Activated CD4-positive, alpha-beta T cell treated with anti-CD3 and anti-CD28 coated beads for 48 hours (primary cell): ENCODE measurements at places on chromosomes 7 and 10.

- DNase-seq = no peak
Observed at GRCh38 chr10:6416892-6417512, 163.1 kb downstream of the PRKCQ start.

DNA sequence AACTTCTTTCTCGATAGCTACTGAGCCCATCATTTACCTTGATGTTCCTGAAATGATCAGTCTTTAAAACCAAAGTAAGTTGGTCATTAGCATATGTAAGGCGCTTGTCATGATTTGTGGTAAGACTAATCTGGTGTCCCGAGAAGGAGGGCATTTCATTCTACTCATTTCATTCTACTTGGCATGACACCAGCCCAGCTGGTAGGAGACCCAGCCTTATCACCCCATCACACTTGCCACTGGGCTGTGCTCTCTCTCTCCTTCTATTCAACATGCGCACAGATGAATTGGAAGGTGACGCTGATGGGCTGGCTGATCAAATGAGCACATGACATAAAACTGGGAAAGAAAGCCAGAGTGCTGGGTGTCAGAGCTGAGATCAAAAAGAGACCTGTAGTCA is 65.7 kb downstream of the CRTAC1 start:
- no peak for DNase-seq

DNA sequence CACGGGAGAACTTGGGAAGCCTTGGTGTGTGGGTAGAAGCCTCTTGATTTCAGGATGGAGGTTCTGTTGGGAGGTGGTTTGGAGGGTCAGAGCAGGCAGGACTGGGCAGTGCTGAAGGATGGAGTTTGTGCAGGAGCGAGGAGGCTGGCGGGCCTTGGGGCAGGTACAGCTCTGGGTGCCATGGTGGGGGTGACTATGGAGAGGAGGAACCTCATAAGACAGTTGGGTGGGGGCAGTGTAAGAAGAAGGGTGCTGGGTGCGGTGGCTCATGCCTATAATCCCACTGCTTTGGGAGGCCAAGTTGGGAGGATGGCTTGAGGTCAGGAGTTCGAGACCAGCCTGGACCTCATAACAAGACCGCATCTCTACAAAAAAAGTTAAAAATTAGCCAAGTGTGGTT is 54.7 kb upstream of the GTF2IRD1 start:
- DNase-seq = no peak

GRCh38 chr10:69817078-69817581 is 15.4 kb downstream of the COL13A1 start:
- no peak for DNase-seq

DNA sequence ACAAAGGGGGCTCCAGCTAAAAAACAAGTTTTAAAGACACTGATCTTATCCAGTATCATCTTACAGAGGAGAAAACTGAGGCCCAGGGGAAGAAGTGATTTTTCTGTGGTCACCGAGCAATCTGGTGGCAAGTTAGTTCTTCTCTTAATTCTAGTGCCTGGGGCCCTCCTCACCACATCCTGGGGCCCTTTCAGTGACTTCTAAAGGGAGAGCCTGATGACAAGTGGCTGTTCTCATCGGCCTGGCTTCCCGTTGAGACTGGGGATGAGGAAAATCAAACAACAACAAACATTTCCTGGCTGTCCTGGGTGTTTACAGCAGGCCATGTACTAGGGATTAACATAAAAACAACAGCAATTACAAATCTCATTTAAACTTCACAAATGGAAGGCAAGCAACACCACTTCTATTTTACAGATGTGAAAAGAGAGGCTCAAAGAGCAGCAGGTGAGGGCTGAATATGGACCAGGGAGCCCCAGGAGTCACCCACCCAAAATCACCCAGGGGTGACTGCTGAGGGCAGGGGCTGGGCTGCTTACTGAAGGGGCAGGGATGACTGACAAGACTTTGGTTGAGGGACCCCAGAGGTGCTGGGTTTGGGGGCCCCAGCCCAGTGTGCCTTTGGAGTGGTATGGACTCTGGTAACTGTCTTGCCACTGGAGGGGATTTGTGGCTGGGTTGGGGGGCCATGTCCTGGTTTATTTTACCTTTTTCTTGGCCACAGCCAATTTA is 24.7 kb upstream of the MTPAP start:
- peak; percentile 40 for DNase-seq

DNA sequence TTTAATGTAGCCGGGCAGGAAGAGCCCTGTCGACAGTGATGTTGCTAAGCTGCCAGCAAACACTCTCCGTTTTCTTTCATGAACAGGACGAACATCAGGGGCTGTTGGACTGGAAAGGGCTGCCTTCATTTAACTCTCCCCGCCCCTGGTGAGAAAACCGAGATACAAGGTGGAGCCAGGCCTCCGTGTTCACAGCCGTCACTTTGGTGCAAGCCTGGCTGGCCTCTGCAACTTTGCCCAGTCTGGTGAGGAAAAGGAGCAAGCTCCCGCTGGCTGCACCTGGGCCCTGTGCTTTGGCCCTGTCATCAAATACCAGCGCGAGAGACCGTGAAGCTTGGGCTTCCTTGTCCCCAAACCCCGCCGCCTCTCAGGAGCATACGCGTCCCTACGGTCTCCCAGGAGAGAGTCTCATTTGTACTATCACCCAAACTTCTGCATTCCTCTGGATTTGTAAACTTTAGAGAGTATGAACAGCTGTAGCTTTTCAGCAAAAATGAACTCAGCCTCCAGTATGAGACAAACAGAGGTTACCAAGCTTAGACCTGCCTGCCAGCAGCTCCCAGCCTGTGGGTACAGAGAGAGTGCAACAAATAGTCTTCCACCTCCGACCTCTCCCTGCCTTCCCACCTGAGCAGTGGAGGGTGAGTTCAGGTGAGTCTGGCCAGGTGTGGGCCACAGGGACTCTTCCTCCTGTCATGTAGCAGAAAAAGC is 445.3 kb upstream of the MGMT start:
- DNase-seq = no peak

GRCh38 chr10:43224321-43224720 is 42.5 kb downstream of the RASGEF1A start:
- DNase-seq = no peak

DNA sequence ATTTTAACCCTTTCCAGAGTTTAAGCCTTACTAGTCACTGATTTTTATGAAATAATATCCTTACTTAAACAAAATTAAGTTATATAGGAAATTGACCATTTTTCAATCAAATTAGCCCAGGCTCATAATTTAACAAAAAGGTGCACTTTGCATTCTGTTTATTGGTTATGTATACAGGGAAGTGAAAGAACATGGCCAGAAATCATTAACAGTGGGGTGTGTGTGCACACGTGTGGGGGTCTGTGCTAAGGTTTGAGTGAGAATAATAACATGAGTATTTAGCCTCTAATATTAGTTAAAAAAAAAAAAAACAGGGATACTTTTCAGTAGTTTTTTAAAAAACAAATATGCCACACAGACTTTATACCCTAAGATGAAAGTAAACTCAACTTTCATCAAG is 510.5 kb upstream of the PFKP start:
- no peak for DNase-seq

- peak; percentile 36 for DNase-seq
Observed at GRCh38 chr7:24587853-24588252, 14.6 kb downstream of the PALS2 start.

DNA sequence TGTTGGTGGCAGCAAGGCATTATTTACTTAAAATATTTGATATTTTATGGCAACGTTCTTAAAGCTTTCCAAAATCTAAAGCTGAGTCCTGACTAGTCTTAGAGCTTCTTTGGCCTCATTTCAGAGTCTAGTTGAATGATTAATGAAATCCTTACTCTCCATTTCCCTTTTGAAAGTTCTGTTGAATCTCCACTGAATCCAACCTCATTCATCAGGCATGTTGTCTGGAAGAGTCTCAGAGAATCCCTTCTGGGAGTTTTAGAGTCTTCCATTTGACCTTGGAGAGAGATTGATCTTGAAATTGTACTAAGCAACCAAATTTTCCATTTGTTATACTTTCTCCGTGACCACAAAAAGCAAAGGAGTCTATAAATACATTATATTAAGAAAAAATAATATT is 198.5 kb upstream of the TMEM196 start:
- no peak for DNase-seq

GRCh38 chr7:17512181-17512675 is 213.8 kb downstream of the AHR start:
- no peak for DNase-seq

DNA sequence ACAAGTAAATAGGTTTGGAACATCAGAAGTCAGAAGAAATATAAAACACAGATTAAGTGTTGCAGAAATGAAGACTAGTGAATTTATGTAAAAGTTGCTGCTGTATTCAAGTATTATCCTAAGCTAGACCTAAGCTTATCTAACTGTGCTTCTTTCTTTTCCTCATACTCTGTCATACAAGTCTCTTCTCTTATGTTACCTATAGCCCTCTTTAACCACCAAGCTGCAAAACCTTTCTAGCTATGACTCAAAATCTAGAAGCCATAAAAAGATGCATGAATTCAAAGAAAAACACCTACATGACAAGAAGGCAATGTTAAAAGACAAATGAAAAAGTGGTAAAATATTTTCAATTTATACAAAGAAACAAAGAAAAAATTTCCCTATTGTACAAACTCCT is 23.0 kb downstream of the DENND11 start:
- no peak for DNase-seq

GRCh38 chr7:99116144-99116543 is 27.8 kb downstream of the SMURF1 start:
- no peak for DNase-seq

DNA sequence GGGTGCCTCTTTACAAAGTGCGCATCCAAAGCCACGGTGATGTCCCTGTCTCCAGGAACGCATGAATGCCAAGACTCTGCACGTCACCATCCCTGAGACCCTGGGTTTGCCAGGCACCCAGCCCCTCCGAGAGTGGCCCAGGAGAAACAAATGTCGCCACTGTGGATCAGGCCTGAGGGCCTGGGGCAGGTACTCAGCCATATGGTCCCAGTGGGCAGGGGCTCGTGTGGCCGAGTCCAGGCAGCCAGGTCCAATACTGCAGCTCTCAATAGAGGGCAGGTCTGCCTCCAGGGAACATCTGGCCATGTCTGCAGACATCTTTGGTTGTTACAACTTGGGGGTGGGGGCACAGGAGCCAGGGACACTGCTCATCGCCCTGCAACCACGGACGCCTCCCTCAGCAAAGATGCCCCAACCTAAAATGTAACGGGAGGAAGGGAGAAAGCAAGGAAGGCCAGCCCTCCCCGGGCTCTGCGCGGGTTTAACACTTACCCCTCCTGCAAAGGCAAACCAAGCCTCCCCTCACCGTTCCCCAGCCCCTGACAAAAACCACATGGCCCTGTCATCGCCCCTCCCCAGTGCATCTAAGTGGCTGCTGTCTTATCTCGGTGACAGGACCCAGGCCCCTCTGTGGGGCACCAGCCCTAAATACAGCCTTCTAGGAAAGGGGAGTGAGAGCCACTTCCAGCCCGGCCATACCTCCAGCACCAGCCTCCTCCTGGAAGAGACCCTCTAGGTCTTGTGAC is 10.3 kb upstream of the PAPOLB start:
- DNase-seq = no peak

DNA sequence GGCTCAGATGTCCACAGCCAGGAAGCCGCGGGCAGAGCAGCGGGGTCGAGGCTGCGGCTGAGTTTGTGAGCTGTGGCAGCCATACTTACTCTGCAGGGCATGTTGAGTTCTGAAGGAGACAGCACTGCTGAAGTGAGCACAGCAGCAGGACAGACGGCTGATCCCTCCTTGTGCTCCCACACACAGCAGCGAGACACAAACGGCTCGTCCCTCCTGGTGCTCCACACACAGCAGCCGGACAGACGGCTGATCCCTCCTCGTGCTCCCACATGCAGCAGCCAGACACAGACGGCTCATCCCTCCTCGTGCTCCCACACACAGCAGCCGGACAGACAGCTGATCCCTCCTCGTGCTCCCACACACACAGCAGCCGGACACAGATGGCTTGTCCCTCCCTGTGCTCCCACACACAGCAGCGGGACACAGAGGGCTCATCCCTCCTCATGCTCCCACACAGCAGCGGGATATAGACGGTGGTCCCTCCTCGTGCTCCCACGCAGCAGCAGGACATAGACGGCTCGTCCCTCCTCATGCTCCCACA is 305.1 kb downstream of the PTPRN2 start:
- DNase-seq = no peak

GRCh38 chr7:99108613-99109012 is 35.3 kb downstream of the SMURF1 start:
- DNase-seq = no peak

GRCh38 chr10:112313911-112314310 is 30.7 kb downstream of the TECTB start:
- DNase-seq = no peak

- no peak for DNase-seq
Observed at GRCh38 chr10:50464004-50464409, 159.7 kb downstream of the SGMS1 start.

DNA sequence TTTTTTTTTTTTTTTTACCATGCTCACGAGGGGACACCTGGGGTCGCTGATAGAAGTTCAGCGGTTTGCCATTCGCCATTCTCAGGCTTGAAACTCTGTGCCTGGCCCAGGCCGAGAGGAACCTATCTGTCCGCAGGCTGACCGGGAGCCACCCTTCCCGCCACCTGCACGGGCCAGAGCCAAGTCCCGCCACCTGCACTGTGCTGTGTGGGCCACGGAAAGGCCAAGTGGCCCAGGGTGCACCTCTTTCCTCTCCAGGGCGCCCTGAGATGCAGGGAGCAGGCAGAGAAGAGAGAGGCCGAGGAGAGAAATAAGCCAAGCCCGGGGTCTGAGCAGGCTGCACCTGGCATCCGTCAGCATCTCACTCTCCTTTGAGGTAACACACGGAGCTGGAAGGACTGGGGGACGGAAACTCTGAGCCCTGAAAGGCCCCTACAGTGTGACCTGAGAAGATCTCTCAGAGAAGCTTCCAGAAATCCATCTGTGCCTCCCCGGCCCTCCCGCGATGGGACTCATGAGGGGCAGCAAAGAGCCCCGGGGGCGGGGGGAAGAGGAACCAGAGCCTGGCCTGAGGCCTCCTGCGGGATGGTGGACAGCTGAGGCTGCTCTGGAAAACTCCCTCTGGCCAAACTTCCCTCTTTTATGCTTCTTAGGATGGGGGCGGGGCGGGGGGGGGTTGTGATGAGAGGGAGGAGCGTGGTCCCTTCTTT is 46.6 kb downstream of the PRKAG2 start:
- DNase-seq = no peak

DNA sequence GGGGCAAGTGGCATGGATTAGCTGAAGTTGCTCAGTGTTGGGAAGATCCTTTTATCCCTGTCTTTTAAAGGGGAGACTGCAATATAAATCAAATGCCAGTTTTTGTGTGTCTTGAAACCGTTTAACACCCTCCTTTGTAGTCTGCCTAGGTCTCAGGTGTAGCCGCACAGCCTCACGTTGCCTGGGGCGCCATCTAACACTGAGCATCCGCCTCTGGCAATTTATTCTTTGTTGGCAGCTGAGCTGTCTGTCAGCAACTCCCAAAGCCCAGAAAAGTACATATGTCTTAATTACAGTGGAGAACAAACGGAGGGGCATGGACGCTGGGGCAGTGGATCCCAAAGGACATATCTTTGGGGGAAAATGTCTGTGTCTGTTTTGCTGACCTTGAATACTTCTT is 254.7 kb downstream of the STK31 start:
- no peak for DNase-seq

GRCh38 chr7:81064426-81064825 is 145.6 kb upstream of the SEMA3C start:
- DNase-seq = no peak

GRCh38 chr10:131899695-131900349 is 986 bp upstream of the PPP2R2D start:
- DNase-seq = no peak

- DNase-seq = no peak
Observed at GRCh38 chr10:103751667-103752290, 103.6 kb downstream of the SH3PXD2A start.

GRCh38 chr7:114843102-114843501 is 78.8 kb upstream of the MDFIC start:
- no peak for DNase-seq

- DNase-seq = no peak
Observed at GRCh38 chr10:64394744-64395143, 873.5 kb downstream of the REEP3 start.
